Right kidney (tissue), 9 donors: ENCODE measurements at places on chromosomes 5 and 9.

DNA sequence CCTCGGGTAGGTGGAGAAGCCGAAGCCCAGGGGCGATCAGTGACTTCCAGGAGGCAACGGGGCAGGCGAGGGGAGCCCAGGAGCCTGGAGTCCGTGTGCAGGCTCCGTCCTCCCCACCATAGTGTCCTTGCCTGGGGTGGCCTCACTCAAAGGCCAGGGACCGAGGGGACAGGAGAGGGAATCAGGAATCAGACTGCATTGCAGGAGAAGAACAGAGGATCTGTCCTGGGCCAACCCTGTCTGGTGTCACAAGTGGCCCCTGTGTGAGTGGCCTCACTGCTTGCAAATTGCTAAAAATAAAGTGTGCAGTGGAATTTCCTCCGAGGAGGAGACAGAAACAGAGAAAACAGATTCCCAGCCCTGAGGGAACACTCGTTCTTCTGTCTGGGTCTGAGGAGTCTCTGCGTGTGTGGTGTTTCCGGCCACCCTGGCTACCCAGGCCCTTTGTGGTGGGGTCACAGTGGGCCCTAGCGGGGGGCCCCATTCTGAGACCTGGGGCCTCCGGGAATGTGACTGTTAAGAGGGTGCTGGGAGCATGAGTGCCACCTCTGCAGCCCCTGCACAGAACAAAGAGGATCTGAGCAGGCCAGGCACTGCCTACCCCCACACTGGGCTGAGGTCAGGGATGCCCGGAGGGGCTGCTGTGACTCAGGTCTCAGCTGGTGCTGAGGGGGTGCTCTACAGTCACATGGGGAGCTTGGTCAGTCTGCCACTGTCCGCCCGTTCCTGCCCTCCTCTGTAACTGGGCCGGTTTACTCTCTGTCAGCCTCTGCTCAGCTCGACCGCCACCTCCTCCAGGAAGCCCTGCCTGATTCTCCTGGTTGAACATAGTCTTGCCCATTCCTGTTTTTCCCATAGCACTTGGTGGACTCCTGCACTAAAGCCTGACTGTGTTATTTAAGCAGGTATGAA is 7.4 kb downstream of the TRAF1 start:
- DNase-seq: no peak

GRCh38 chr5:130104895-130105688 is 200.8 kb downstream of the CHSY3 start:
- DNase-seq: no peak

GRCh38 chr5:139951296-139951924 is 91.7 kb downstream of the NRG2 start:
- no peak for DNase-seq

DNA sequence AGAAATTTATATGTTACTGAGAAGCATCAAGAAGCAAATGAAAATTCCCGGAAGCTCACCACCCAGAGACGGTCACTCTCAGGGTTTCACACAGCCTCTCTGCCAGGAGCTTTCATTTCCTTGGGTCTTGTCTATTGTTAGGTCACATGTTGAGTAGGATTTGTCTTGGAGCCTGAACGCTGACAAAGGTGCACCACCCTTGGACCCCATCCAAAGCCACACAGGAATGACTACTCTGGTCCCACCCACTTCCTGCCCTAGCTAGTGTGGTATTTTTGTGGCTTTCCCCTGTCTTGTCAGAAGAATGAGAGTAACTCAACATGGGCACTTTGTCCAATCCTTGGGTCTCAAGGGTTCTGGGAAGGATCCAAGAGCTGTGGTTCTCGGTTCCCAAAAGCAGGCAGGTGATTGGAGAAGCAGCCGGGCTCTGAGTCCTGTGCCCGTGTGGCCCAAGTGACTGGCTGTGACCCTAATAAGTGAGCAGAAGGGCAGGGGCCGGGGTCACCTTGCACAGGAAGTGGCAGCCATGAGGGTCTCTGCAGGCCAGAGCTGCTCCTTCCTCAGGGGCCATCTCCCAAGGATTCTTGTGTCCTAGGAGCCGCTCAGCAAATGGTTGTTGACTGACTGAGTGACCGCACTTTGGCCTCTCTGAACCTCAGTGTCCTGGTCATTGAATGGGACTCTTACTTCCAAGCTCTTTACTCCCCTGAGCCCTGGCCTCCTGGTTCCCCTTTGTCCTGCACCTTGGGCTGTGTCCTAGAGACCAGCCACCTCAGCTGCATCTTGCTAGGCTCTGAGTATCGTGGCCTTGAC is 6.9 kb downstream of the FGD3 start:
- DNase-seq: no peak

GRCh38 chr5:128225245-128226030 is 141.9 kb downstream of the SLC12A2 start:
- no peak for DNase-seq

DNA sequence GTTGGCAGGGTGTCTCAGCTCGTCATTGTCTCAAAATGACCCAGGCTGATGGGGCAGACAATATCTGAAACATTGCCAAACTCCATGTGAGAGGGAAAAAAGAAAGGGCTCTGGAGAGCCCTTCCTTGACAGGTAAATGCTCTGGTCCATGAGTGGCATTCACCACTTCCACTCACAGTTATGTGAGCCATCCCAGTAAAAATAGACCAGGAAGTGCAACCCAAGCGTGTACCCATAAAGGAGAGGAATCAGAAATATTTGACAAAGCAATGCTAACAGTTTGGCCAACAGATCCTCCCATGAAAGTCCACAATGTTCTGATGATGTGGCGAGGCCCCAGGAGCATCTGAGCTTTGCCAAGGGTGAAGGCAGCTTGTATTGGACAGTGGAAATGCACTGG is 49.4 kb downstream of the ASTN2 start:
- no peak for DNase-seq

DNA sequence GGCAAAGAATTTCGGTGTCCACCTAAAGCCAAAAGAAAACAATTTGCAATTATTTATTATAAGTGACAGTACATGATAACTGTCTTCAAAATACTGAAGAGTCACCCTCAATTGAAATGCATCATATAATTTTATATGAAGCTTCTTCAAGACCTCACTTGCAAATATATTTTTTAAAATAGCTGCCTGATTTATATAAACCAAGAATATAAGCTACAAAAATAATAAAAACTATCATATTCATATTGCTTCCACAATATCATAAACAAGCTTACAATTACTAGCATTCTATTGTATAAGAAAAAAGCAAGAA is 144.1 kb downstream of the CETN3 start:
- no peak for DNase-seq

DNA sequence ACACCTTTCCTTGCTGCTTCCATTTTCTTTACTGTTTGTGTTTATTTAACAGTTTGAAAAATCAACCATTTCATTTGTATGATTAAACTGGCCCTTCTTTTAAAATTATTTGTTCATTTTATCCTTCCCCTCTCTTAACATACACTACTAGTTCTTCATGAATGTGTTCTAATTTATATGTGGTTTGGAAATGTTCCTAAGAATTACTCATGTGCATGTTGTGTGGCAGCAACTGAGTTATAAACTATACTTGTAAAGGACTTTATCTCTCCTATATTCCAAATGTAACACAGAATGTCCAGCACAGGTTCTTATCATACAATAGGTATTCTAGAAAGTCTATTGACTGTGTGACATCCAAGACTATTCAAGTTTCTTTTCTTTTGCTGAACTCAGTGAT is 358.2 kb upstream of the MEF2C start:
- no peak for DNase-seq

DNA sequence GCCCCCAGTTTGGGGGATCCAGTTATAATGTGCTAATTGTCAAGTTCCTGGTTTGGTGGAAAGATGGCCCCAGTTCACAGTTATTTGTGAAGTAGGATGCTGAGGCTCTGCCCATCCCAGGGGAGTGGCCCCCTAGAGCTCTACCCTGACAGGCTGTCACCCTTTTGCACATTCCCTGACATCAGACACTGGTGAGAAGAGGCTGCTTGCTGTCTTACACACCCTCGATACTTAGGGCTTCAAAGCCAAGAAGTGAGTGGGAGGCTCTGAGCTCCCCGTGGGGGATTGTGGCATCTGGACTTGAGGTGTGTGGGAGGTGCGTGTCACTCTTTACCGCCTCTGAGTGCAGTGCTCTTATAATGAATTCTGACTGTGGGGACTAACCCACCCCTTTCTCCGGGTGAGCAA is 168.5 kb downstream of the DOCK2 start:
- DNase-seq: no peak

GRCh38 chr9:6889868-6890267 is 132.1 kb downstream of the KDM4C start:
- no peak for DNase-seq

DNA sequence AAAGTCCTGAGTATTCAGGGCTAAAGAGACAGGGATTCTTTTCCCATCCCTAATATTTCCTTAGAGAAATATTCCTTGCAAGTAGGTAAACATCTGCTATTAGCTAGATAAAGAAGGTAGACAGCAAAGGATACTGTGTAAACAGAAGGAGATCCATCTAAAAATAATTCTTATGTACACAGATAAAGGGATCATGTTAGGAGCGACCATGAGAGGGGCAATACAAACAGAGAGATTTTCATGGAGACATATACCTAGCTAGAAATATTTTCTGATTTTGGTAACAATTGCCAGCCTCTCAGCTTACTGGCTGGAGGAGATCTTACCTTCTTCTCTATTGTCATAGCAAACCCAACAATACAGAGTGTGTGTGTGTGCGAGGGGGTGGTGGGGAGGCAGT is 184.6 kb upstream of the DMAC1 start:
- DNase-seq: no peak

GRCh38 chr9:38652044-38652443 is 31.6 kb upstream of the ANKRD18A start:
- DNase-seq: no peak

GRCh38 chr5:4857761-4858160 is 282.4 kb upstream of the ADAMTS16 start:
- DNase-seq: no peak

GRCh38 chr9:105144841-105145240 is 99.6 kb upstream of the SLC44A1 start:
- DNase-seq: no peak

- DNase-seq: no peak
Observed at GRCh38 chr9:34540827-34541226, 18.0 kb upstream of the ENHO start.

- peak; percentile 21 for DNase-seq
Observed at GRCh38 chr5:17436761-17437221, 61.2 kb upstream of the TAF11L2 start.

GRCh38 chr5:6085341-6085860 is 292.9 kb downstream of the MED10 start:
- DNase-seq: no peak

GRCh38 chr5:118447350-118447749 is 541.0 kb downstream of the DTWD2 start:
- DNase-seq: no peak

GRCh38 chr5:33934176-33934575 is 2.0 kb upstream of the RXFP3 start:
- DNase-seq: no peak

DNA sequence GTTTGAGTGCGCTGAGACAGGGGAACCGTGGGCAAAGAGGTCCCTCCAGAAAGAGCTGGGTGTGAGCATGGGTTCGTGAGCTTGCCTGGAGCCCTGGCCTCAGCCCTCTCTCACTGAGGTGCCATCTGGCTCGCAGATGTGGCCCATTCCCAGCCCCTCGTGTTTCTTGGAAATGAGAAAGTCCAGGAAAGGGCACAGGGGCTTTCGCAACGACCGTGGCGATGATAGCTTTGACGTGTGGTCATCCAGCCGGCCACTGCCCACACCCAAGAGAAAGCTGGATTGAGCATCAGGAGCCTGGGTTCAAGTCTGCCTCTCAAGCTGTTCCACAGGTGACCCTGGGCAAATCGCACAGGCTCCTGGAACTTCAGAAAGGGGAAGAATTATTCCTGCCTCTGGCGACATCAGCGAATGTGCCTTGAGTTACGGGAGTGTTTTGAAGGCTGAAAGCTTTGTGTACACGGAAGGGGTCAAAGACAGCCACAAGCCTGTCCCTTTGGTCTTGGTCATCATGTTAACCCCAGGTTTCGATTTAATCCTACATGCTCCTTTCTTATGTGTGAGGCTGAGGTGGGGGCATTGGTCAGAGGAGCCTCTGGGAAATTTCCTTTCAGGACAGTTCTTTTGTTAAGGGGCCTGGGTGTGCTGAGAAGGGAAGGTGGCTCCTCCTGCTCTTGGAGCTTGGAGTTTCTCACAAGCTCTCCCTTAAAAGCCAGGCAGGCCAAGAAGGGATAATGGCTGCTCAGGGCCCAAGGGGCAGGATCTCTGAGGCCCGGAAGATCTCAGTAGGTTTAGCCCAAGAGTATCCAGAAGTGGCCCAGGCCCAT is 41.7 kb upstream of the IL17B start:
- DNase-seq: no peak

GRCh38 chr9:131099102-131099606 is 2.8 kb downstream of the AIF1L start:
- DNase-seq: peak; percentile 32

- DNase-seq: no peak
Observed at GRCh38 chr5:1665231-1665630, 134.4 kb downstream of the MRPL36 start.

GRCh38 chr9:82680179-82680935 is 382.6 kb downstream of the RASEF start:
- no peak for DNase-seq

DNA sequence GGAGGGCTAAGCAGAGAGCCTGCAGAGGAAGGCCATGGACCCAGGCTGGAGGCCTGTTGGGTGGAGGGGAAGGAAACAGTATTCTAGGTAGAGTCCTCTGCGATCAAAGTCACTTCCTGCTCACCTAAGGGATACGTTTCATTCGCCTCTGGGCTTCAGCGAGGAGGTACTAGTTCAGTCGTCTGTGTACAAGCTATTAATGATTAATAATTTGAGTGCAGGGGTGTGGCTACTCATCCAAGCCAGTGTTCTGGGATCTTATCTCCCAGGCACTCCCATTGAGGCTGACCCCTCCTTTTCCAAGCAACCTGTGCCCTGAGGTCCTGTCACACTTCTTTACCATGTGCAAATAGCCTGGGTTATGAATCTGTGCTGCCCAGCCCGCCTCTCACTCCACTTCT is 25.2 kb downstream of the RALGPS1 start:
- peak; percentile 47 for DNase-seq

GRCh38 chr5:9716838-9717281 is 86.7 kb upstream of the TAS2R1 start:
- no peak for DNase-seq

GRCh38 chr5:180050121-180050940 is 21.2 kb downstream of the RNF130 start:
- no peak for DNase-seq

- peak; percentile 54 for DNase-seq
Observed at GRCh38 chr5:17069995-17070511, 134.0 kb upstream of the MYO10 start.

DNA sequence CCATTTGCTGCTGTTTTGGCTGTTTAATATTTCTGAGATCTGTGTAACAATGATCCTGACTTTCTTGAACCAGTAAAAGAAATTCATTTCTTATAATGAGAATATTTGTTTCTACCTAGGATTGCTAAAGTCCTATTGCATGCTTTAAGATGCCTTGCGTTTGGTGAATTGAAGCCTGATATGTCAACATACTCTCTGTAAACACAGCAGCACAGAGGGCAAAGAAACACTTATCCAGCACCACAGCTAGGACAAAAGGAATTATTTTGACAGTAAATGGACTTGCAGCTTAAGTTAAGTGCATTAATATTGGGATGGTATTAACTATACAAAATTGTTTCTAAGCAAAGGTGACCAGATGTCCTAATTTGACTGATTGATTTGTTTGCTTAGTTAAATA is 2031.2 kb upstream of the CDH6 start:
- DNase-seq: no peak

- DNase-seq: no peak
Observed at GRCh38 chr5:56382896-56383295, 149.8 kb upstream of the ANKRD55 start.
